ENCODE measurements at places on chromosomes 2 and 18.

GRCh38 chr2:17327649-17328048 is 190.6 kb downstream of the RAD51AP2 start:
- no peak for DNase-seq

- DNase-seq = no peak
Measured at GRCh38 chr2:59034837-59035236, 793.7 kb upstream of the FANCL start.

GRCh38 chr2:62305421-62306176 is 109.7 kb downstream of the B3GNT2 start:
- DNase-seq = no peak

- DNase-seq = no peak
Measured at GRCh38 chr2:109646961-109647360, 32.8 kb downstream of the SOWAHC start.

DNA sequence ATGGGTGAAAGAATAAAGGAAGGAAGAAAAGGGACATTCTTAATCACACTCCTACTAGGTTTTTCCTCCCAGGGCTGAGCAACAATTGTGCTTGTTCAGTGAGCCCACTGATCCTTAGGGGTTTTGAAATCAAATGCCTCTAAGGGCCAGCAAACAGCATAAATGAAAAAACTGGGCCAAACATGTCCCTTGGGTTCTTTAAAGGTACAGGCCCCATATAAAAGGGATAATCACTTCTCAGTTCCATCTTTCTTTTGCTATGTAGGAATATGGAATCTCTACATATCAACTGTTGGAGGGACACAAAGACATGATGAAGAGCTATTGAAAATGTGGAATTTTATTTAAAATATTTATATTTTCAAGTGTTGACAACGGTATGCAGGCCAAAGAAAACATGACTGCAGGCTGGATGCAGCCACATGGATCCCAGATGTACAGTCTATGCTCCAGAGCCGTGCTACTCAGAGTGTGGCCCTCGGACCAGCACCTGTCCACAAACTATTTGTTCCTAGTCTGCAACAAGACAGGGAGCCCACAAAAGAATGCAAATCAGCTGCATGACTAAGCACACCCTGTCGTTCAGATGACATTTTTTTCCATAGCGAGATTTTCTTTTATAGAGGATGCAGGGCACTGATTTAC is 110.0 kb downstream of the CDH20 start:
- peak; percentile 29 for DNase-seq

GRCh38 chr18:24593886-24594285 is 133.4 kb downstream of the HRH4 start:
- DNase-seq = no peak

- no peak for DNase-seq
Measured at GRCh38 chr2:237915576-237915975, 51.2 kb upstream of the UBE2F start.

DNA sequence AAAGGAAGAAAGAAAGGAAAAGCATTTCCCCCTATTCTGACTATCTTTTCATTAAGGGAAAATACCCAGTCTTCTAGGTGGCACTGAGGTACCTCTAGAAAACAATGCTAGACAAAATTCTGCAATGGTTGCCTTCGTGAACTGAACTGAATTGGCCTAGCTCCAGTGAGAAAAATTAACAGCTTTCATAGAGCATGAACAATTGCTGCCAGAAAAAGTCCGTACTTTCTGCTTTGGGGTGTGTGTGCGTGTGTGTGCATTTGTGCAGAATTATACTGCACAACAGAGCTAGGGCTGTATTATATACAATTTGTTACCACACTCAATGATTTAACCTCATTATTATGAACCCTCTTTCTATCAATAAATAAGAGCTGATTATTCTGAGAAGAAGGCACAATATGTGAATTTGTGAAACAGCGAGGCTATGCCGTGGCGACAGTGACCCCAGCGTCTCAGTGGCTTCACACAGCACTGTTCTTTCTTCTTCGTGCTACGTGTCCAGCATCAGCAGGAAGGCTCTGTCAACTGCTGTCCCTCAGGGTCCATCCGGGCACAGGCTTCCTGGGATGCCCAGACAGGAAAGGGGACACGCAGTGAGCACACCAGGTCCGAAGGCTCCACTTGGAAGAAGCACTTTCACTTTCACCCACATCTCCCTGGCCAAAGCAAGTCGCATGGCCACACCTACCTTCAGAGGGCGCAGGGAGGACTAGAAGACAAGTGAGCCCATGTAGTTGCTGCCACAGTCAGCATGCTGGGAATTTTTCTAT is 47.5 kb downstream of the PTGR3 start:
- no peak for DNase-seq

DNA sequence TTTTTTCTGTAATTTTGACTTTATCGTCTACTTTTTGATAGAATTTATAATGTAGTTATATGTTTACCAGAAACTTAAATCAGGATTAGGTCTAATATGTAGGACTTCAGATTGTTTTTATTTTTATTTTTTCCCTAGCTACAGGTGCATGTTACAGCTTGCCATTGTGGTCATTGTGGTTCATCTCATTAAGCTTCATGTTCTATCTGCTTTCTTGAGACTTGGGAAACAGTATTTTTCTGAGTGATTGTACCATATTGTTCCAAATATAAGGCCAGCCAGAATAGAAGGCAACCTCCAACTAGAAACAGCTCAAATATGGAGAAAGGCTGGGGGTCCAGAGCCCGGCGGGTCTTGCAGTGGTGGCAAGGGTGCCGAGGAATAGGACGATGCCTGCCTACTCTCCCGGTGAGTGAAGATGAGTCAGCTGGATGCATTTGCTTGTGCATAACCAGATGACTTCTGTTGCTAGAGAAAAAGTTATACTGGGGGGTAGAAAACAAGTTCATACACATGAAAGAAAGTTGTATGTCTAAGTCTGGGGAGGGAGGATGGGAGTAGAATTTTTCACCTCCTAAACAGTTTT is 188.4 kb downstream of the CCDC85A start:
- no peak for DNase-seq

GRCh38 chr2:70062270-70062669 is 25.0 kb upstream of the PCBP1 start:
- no peak for DNase-seq

- peak; percentile 79 for DNase-seq
Measured at GRCh38 chr2:107337209-107337898, 451.4 kb upstream of the ST6GAL2 start.

DNA sequence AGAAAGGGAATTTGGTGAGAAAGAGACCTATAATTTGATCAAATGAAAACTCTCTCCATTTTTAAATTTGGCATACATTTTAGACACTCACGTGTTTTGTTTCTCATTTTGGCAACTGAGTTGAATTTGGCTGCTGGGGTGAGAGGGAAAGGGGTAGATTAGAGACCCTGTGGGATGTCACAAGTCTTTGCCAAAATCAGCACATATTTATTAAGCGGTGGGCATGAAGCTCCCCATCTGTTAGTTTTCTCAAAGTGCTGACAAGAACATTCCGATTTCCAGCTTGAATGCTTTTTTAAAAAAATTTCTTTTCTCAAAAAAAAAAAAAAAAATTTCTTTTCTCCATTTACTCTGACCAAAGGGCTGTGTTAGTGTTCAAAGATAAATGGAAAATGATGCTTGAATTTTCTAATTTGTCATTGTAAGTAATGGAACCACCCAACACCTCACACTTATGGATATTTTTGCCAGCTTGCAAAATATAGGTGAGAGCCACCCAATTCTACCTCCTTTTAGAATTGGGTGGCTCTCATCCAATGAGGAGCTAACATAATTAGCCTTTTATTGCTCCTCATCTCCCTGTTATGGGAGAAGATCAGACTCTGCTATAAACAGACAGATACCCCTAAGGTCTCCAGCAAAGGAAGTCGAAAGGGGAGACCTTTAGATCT is 222.9 kb upstream of the FN1 start:
- no peak for DNase-seq

GRCh38 chr2:20578895-20579825 is 71.7 kb downstream of the HS1BP3 start:
- DNase-seq = peak; percentile 93

DNA sequence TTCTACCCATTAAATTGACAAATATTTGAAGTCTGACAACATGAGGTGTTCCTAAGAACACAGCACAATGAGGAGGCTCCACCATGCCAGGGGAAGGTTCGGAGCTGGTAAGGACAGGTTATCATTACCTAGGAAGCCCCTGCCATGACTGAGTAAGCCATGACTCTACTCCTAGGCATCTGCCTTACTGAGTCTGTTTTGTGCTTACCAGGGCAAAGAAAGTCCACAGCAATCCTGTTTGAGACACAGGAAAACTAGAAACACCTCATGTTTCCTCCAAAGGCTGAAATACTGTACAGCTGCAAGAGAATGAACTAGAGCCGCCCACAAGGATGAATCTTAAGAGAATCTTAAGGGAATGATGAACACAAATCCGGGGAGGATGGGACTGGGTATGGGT is 11.6 kb downstream of the TGFBRAP1 start:
- DNase-seq = no peak

DNA sequence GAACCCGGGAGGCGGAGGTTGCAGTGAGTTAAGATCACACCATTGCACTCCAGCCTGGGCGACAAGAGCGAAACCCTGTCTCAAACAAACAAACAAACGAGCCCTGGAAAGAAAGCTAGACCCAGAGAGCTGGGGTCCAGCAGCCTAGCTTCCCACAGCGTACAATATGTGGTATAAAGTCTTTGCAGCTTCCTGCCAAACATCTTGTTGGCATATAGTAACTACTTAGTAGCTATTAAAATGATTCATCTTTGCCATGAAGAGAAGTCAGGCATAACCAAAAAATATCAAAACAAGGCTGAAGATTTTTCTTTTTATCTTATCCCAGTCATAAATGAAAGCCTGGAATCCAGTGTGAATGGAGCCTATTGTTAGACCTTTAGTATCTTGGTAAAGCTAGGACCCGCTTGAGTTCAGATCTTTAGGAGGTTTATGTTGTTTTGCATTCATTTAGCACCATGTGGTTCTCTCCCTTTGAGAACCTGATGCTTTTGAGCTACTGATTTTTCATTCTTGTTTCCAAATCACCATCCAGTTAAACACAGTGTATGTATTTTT is 139.7 kb upstream of the NOSTRIN start:
- DNase-seq = no peak

- peak; percentile 59 for DNase-seq
Measured at GRCh38 chr2:85911814-85912692, 23.3 kb upstream of the ST3GAL5 start.

DNA sequence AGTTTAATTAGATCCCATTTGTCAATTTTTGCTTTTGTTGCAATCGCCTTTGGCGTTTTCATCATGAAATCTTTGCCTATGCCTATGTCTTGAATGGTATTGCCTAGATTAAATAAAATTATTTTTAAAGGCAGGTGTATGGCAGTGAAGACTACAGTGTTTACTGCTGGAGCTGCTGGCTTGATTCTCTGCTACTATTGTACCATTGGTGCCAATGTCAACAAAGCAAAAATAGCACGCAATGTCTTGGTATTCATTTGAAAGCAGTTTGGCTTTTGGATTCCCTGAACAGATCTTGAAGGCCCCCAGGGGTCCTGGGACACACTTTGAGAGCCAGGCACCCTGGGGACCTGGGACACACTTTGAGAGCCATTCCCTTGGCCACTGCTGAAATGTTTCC is 125.4 kb upstream of the ACKR3 start:
- DNase-seq = no peak

DNA sequence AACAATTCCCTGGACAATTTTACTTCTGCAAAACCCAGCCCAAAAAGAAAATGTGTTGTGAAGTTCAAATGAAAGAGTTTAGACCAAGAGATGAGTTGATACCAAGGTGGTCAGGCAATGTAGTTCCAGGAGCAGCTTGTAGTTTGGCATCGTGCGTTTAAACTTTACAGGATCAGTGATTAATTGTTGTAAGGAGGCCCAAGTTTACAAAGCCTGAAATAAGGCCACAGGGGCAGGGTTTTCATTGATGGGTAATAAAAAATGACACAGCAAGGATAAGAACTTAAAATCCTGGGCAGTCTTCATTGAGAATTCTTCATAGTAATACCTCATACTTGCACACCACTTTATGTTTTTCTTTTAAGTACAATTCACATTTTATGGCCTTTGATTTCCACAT is 463.9 kb upstream of the HNRNPA3 start:
- no peak for DNase-seq

DNA sequence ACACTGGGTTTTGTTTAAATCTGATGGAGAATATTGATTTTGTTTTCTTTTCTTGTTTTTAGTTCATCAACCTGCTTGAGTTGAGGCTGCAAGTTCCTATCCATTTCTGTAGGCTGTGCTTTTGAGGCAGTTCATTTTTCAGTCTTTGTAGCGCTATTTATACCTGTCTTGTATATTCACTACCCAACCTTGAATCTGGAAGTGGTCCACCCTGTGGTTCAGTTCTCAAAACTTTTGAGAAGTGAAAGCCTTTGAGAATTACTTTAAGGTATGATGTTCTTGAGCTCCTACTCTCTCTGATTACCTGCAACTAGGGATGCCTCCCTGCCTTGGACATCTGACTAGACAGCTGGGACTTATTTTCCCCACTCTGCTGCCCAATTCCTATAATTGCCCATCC is 53.5 kb upstream of the KCNE4 start:
- no peak for DNase-seq

DNA sequence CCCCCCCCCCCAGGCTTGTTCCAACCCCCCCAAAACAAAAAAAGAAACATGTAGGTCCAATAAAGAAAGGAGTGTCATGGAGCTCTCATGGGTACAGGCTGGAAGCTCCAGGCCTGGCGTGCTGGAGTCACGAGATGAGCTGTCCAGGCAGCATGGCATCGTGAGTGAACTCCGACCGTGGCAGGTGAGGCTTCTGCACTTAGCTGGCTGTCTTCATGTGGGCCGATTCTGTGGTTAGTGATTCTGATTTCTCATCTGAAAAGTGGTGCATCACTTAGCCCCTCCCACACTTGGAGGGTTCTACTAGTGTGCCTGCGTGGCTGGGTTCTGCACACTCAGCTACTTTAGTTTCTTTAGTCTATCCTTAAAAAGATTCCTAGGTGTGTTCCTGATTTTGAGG is 126.4 kb upstream of the MGAT5 start:
- DNase-seq = no peak

GRCh38 chr2:105776560-105776928 is 31.8 kb downstream of the NCK2 start:
- DNase-seq = no peak

DNA sequence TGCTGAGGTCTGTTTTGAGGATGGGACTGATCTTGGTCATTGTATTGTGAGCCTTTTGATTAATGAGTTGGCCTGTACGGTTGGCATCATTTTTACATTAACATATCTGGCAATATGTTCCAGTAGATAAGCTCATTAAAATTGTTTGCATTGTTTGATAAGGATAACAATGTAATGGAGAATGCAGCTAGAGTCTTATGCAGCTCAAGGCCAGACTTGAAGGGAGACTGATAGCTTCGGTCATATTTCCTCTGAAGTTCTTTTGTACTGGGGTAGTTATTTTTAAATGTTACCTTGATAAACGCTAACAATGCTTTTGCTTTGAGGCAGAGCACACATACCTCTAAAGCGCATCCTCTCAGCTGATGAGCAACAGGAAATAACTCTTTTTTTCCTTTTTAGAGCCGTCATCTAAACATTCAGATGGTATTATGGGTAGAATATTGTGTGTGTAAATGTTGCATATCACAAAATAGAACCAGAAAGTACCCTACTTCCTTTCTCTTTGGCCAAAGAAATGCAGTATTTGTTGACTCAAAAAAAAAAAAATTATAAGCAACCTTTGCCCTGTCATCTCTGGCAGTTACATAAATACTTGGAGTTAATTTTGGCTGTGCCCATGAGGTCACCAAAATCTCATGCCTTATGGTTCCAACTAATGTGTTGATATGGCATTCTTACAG is 1.3 kb downstream of the MAPRE2 start:
- DNase-seq = no peak

- no peak for DNase-seq
Measured at GRCh38 chr2:231701456-231702373, 6.6 kb upstream of the PTMA start.
